ENCODE measurements at places on chromosomes 12 and 14.

- no peak for DNase-seq
These were observed 14.0 kb downstream of the SYNE3 start for GRCh38 chr14:95502381-95502950.

- no peak for DNase-seq
These were observed 10.9 kb upstream of the ADSS1 start for GRCh38 chr14:104712881-104713734.

DNA sequence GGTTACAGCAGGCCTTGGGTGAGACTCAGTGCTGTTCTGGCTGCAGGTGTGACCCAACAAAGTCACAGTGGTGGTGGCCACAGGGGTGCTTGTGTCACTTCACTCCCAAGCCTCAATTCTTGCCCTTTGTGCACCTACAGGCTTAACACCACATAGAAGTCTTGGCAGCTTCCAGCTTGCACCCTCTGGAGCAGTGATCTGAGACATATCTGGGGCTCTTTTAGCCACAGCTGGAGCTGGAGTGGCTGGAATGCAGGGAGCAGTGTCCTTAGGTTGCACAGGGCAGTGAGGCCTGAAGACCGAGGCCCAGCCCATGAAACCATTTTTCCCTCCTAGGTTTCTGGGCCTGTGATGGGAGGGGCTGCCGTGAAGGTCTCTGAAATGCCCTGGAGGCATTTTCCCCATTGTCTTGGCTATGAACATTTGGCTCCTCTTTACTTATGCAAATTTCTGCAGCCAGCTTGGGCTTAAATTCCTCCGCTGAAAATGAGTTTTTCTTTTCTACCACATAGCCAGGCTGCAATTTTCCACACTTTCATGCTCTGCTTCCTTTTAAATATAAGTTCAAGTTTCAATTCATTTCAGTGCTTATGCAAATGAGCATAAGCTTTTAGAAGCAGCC is 37.7 kb downstream of the ADAM21 start:
- DNase-seq = no peak

- DNase-seq = no peak
These were observed 35.0 kb downstream of the TPH2 start for GRCh38 chr12:71973687-71974086.

GRCh38 chr12:48883305-48884161 is 17.9 kb upstream of the RND1 start:
- DNase-seq = no peak

GRCh38 chr12:114817571-114818425 is 133.8 kb upstream of the TBX3 start:
- no peak for DNase-seq

DNA sequence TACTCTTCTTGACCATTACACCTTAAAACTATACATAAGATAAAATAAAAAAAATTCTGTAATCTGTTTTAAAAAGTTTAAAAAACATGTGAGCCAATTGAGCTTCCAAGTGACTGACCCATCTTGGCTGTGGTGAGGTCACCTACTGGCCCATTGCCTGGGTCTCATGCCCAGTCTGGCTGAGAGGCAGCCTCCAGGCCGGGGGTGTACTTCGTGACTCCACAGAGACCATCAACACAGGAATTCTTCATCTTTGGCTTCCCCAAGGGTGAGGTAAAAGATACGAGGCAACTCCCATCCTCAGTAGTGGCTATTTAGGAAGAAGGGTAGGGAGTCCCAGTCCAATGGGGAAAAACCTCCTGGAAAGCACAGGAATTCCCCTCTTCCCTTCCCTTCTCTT is 113.2 kb downstream of the APAF1 start:
- no peak for DNase-seq

- no peak for DNase-seq
These were observed 161.7 kb upstream of the PLEKHA5 start for GRCh38 chr12:18967814-18968213.

- no peak for DNase-seq
These were observed 207.2 kb downstream of the ZFP36L1 start for GRCh38 chr14:68585690-68586089.

GRCh38 chr14:62117751-62118105 is 355.5 kb downstream of the SNAPC1 start:
- DNase-seq = no peak

DNA sequence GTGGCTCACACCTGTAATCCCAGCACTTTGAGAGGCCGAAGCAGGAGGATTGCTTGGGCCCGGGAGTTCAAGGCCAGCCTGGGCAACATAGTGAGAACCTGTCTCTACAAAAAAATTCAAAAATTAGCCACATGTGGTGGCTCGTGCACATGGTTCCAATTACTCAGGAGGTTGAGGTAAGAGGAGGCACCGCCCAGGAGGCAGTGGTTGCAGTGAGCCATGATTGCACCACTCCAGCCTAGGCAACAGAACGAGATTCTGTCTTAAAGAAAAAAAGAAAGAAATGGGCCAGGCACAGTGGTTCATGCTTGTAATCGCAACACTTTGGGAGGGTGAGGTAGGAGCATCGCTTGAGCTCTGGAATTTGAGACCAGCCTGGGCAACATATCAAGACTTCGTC is 33.5 kb downstream of the MAP1LC3B2 start:
- peak; percentile 57 for DNase-seq

DNA sequence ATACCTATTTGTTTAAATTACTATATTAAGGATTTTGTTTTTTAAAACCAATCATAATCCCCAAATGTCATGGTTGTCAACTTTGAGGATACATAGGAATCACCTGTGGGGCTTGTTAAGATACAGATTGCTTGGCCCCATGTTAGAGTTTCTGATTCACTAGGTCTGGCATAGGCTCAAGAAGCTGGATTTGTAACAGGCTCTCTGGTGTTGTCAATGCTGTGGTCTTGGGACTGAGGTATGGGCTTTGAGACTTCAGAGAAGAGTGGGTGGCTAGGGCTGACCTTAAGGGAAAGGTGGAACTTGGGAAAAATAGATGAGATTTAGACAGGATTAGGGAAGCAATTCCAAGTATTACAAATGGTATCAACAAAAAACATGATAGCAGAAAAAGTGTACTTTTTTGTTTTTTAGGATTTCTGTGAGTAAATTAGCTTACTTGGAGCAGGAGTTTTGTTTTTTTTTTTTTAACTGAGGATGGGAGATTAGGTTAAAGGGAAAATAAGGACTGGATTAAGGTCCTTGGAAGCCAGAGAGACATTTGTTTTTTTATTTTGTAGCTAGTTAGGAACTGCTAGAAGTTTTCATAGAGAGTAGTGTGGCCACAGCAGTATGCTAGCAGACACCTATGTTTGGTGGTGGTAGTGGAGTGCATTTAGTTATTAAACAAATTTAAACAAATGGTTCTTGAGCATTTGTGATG is 88.6 kb downstream of the RAD51B start:
- no peak for DNase-seq

GRCh38 chr12:84502907-84503787 is 409.5 kb downstream of the SLC6A15 start:
- DNase-seq = no peak

GRCh38 chr12:124623344-124624035 is 56.1 kb upstream of the NCOR2 start:
- no peak for DNase-seq

DNA sequence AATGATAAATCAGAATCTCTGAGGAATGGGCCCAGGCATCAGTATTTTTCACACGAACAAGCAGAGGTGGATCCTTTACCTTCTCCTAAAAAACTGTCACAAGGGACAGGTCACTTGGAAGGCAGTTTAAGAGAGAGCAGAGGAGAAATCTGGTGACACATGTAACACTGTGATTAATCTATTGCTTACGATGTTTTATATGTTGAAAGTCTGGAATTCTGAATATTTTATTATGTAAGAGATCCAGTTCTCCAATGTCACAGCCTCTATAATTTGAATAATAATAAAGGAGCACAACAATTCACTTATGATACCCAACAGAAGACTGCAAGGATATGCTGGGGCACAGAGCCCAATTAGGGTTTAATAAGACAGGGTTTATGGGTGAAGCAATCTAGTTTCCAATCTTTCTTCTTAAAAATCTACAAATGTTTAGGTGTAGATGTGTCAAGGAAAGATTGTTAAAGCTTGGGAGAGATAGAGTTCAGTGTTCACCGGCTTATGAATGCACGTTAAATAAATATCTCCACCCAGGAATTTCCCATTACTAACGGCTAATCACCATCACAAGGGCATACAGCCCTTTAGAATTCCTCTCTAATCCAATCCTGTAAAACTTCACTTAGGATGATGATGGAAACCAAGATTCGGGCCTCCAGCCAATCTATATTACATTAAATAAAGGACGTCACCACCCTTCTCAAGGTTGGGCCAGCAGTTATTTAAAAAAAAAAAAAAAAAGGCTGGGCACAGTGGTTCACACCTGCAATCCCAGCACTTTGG is 23.4 kb downstream of the DUSP16 start:
- no peak for DNase-seq

- DNase-seq = peak; percentile 4
These were observed 2.0 kb upstream of the BEGAIN start for GRCh38 chr14:100589071-100589759.

DNA sequence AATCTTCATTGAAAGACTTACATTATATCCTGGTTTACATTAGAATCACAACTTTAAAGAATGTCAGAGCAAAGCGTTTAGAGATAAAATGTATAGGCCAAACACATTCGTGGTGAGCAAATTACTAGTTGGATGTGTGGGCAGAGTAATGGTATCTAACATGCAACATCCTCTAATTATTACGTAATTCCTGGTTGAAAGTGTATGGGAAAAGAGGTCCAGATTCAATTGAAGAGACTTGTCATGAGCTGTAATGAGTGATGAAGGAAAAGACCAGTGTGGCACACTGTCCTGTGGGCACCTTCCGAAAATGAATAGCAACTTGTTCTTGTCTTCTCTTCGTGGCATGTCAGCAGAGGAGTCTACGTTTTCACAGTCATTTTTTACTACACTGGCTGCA is 192.8 kb downstream of the LRIG3 start:
- no peak for DNase-seq

GRCh38 chr12:8057306-8057705 is 8.9 kb downstream of the C3AR1 start:
- no peak for DNase-seq

GRCh38 chr12:61095111-61095510 is 1165.1 kb upstream of the USP15 start:
- no peak for DNase-seq
